ENCODE measurements at places on chromosomes 3 and 15.

DNA sequence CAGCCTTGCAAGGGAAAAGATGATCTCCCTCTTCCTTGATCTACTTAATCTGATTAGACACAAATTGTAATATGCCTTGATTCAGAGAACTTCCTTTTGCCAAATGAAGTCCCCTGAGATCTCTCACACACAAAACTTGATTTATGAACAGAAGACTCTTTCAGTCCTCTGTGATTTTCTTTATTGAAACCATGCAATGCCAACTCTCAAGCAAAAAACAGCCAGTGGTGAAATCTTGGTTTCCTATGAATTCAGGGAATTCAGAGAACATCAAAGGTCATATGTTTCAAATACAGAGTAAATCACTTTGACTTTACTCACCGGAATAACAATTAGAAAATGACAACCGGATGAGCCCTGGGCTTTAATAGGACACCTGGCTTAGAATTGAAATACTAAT is 211.7 kb downstream of the ABHD5 start:
- no peak for DNase-seq

DNA sequence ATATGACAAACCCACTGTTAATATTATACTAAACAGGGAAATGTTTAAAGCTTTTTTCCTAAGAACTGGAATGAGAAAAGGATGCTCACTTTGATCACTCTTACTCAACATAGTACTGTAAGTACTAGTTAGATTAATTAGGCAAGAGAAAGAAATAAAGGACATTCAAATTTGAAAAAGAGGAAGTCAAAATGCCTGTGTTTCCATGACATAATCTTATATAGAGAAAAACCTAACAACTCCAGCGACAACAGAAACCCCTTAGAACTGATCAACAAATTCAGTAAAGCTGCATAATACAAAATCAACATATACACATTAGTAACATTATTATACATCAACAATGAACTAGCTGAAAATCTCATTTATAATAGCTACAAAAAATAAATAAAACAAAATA is 200.6 kb upstream of the ROBO1 start:
- no peak for DNase-seq

- DNase-seq, result no peak
Measured at GRCh38 chr15:63896336-63897115, 62.8 kb upstream of the HERC1 start.

GRCh38 chr3:166304584-166304983 is 467.4 kb upstream of the BCHE start:
- DNase-seq, result no peak

GRCh38 chr3:27565201-27565852 is 81.1 kb upstream of the SLC4A7 start:
- peak; percentile 25 for DNase-seq

- no peak for DNase-seq
Measured at GRCh38 chr3:119613872-119614271, 16.2 kb downstream of the PLA1A start.

DNA sequence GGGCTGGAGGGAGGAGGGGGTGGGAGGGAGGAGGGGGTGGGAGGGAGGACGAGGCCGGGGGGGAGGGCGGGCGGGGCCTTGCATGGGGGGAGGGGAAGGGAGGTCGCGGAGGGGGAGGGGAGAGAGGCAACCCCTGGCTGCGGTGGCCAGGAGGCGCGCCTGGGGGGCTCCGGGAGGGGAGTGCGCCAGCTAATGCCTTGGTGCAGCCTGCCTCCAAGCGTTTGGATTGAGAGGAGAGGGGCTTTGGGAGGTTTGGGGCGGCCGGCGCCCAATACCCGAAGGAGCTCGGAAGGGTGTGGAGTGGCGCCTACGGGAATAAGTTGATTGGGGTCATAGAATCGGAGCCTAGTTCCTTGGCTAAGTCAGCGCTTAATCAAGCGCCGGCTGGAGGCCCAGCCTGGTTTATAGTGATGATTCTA is 557 bp downstream of the TFG start:
- peak; percentile 7 for DNase-seq

GRCh38 chr3:97821287-97821773 is 481 bp upstream of the CRYBG3 start:
- DNase-seq, result peak; percentile 46

DNA sequence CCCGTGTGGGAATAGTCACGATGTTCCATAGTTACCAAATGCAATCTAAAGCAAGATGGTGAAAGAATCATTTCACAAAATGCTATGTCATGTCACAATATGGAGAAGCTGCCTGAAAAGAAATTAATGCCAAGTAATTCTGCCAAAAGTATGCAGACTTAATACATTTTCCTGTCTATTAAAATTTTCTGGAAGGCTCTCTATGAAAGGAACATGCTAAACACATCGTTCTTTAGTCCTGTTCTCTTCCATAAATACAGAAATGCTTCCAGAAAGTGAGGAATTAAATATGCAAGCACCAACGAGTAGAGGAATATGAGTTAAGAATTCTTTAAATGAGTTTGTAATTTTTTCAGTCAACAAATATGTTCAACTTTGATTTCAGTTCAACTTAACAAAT is 266.8 kb upstream of the CRBN start:
- DNase-seq, result no peak

DNA sequence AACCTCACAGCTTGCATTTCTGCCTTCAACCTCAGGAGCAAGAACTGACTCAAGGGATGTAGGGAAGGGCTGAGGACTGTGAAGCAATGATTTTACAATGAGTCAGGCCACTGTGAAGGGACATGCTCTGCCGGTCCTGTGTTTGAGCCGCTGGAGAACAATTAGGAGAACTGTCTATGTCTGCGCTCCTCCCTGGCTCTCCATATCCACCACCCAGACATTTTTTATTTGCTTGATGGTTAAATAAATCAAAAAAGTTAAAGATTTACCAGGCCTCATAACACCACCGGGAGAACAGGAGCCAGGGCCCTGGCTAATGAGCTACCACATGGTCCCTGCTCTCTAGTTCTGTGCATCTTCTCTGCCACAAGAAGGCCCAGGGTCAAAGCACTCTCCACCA is 29.6 kb downstream of the SEC61A1 start:
- DNase-seq, result no peak

DNA sequence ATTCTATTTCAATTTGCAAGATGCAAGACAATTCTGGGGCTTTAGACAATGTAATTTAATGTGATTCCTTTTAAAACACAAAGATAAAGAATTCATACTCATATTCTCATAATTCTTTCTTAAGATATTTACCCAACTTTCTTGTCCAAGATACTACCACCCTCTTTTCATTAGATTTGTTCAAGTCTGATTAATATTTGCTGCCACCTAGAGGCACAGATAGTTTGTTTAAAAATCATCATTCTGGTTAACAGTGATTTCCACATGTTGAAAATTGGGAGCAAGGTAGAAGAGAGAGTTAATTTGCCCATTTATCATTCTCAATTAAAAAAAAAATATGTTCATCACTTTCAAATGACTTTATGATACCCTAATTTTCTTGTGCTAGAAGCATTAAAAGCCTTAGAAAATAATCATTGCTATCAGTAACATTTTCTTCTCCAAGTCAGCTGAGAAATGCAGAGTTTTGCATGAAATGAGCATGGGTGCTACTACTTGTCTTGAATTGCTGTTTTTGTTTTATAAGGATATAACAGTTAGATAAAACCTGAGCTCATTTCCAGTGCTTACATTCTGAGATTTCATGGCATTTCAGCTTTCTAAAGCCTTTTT is 11.6 kb downstream of the TAMM41 start:
- DNase-seq, result peak; percentile 27

- no peak for DNase-seq
Measured at GRCh38 chr3:31996195-31996594, 14.6 kb downstream of the ZNF860 start.

DNA sequence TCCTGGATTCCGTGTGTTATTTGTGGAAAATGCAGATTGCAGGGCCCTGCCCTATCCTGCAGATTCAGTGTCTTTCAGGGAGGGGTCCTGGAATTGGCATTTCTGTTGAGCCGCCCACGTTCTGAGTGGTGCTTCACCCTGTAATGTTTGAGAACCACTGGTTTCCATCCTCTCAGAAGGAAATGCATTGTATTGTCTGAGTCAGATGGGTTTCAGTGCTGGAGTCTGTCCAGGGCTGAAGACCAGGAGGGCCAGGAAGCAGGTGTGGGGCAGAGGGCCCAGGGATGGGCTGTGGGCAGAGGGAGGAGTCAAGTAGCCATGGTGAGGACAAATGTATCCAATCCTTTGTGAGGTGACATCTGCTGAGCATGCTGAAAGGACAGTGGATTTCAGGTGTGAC is 123.8 kb downstream of the SV2B start:
- DNase-seq, result no peak

DNA sequence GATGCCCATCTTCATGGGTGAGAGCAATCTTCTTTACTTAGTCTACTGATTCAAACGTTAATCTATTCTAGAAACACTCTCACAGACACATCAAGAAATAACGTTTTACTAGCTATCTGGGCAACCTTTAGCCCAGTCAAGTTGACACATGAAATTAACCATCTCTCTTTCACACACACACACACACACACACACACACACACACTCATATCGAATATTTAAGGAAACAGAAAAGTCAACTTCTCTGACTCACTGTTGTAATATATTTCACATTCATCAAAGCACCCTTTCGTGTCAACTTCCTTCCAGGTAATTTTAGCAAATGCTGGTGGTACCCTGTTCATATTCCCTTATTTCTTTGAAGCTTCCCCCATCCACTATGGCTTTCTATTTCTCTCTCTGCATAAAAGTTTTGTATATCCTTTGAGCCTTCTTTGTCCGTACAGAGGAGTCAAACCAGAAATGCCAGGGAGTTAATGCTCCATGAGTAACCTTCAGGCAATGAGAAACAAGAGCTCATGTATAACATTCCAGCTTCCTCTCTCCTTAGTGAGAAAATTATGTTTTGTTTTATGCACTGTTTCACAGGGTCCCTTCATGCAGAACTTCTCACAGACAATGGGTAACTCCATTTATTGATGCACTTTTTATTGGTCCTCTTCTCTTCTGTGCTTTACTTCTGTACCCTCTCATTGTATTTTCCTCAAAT is 335.5 kb upstream of the CBLB start:
- no peak for DNase-seq

GRCh38 chr15:85456798-85457197 is 76.4 kb downstream of the AKAP13 start:
- DNase-seq, result no peak

GRCh38 chr15:44101286-44101685 is 93.8 kb downstream of the FRMD5 start:
- no peak for DNase-seq

GRCh38 chr15:77507911-77508310 is 87.2 kb downstream of the HMG20A start:
- DNase-seq, result peak; percentile 91

DNA sequence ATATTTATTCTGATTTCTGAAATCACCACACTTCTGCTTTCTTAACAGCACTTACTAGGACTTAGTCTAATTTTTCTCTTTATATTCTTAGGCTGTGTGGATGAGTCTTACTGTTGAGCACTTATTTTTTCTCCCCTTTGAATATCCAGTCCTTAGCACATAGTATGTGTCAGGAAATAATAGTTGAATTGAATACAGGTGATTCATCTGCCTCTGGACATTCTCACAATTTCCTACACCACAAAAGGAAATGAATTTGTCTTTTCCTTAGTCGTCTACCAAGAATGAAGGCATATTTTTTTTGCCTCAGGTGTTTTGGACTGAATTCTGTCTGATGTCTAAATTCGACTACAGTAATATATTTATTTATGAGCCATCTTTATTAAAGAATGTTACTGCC is 204.2 kb downstream of the GHSR start:
- DNase-seq, result no peak

DNA sequence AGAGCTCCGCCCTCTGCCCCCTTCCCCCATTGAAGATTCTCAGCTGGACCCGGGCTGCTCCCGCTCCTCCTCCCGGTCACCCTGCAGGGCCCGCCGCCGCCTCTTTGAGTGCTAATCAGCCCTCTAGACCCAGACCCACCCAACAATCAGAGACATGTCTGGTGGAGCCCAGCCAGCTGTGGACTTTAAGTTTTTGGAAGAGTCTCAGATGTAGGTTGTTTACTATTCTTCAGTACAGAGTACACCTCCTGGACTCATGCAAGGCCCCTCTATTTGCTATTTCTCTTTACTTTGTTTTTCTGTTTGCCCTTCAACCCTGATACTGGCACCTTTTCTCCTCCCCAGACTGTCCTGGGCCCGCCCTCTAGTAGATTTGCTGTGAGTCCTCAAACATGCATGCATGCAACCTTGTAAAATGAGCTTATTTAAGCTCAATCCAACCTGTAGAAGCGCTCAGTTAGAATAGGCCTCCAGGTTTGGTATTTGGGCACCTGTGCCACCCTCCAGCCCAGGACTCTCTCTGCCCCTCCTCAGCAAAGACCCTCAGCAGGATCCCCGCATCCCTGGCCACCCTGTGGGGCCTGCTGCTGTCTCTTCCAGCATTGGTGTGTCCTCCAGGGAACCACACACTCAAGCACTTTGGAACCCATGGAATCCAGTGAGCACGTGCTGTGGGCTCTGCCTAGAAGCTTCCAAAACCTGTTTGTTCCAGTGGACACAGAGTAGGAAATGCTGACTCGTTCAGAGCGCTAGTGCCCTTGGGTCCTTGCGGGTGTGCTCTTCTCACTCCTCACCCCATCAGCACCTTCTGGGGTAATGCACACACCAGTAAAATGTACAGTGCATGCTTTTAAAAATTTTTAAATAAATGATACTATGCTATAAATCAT is 4.6 kb downstream of the PRR23E start:
- no peak for DNase-seq

DNA sequence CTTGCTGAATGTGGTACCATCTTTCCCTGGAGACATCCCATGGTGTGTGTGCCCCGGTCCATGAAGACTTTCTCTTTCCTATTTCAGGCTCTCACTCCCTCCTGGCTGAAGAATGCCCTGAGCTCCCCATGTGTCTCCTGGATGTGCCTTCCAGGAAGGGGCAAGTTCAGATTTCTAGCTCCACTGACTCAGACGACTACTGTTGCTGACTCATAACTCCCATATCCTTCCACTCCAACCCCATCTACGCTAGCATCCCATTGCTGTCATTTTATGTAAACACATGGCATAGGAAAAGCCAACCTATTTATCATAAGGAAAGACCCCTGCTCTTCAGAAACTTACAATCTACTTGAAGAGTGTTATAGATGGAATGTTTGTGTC is 95.0 kb downstream of the ADCY5 start:
- DNase-seq, result no peak

GRCh38 chr15:72599855-72600464 is 54.5 kb upstream of the GOLGA6B start:
- DNase-seq, result peak; percentile 65

- DNase-seq, result no peak
Measured at GRCh38 chr3:72151465-72152238, 366.7 kb upstream of the PROK2 start.
